Midbrain (tissue), 1 donor: ENCODE measurements at places on chromosomes 16 and 17.
A peak's percentile ranks its signal among the peaks of the same experiment; 100 is the strongest.

- no peak for DNase-seq
Observed at GRCh38 chr17:9928601-9929333, 23.7 kb upstream of the RCVRN start.

DNA sequence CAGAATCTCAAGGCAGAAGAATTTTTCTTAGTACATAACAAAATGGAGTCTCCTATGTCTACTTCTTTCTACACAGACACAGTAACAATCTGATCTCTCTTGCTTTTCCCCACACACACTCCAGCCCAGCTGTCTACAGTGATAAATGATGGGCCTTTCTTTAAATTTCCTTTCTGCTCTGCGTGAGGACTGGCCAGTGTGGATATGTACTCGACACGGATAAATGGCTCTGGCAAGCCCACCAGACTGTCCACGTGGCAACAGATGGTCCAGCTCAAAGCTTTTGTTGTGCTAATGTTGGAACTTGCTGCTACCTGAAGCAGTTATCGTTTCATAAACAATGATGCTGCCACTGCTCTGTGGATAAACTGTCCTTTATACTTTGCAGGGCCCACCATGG is 410.7 kb downstream of the TMEM114 start:
- DNase-seq, result no peak

- no peak for DNase-seq
Observed at GRCh38 chr17:55699181-55699860, 23.3 kb downstream of the TMEM100 start.

DNA sequence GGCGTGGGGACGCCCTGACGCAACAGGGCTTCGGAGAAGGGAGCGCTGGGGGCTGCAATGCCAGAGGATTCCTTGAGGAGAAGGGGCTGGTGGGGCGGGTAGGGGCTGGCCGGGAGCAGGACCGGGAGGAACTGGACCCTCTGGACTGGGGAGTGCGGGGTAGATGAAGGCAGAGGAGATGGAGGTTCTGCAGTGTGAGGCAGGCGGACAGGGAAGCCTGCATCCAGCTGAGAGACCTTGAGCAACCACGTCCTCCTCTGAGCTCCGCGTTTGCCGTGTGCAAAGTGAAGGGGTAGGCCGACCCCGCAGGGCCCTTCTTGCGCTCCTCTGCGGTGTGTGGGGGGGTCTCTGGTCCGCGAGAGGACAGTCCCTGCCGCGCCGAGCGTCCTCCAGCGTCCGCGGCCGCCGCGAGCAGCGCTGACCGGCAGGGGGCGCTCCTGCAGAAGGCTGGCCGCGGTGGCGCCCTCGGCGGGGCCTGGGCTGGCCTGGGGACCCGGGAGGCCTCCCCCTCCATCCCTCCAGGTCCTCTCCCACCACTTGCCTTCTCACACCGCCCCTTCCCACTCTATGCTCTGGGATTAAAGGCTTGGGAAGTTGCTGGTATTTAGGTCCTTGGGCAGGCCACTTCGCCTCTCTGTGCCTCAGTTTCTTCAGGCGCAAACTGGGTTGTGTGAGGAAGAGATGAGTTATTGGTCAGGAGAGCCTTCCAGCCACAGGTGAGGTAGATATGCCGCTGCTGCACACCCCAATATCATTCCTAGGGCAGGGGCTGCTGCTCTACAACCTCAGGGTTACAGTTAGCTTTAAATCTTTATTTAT is 9.6 kb upstream of the WNT9B start:
- DNase-seq, result no peak

- DNase-seq, result no peak
Observed at GRCh38 chr16:8663192-8664089, 11.0 kb upstream of the ABAT start.

GRCh38 chr17:58337600-58338453 is 9.2 kb upstream of the TSPOAP1 start:
- DNase-seq, result peak; percentile 14

DNA sequence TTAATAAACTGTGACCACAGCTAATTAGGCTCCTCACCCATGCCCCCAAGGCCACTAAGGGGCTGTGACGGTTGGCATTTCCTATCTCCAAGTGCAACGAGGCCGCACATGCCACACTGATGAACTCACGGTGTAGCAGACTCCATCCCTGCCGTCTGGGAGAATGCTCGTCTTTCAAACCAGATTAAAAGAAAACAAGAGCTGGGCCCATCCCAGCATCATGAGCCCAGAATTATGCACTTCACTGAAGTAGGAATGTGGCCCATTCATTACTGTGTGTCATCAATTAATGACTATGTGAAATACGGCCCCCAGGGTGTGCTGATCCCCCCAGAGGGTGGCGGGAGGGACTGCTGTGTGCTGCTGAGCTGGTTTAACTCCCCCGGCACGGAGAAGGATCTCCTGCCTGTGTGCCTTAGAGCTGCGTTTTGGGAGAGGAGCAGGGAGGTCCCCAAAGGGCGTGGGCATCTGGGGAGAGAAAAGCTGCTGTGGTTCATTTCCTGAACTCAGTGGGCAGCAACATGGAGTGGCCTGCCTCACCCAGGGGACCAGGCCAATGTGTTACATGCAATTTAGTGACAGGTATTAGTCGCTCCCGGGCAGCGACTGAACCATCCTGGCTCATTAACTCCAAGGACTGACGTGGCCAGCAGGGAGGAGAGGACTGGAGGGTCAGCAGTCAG is 194.5 kb downstream of the FOXL1 start:
- DNase-seq, result no peak

- no peak for DNase-seq
Observed at GRCh38 chr17:37802712-37803416, 58.0 kb upstream of the HNF1B start.

- DNase-seq, result no peak
Observed at GRCh38 chr16:28602529-28602928, 5.7 kb upstream of the SULT1A2 start.

DNA sequence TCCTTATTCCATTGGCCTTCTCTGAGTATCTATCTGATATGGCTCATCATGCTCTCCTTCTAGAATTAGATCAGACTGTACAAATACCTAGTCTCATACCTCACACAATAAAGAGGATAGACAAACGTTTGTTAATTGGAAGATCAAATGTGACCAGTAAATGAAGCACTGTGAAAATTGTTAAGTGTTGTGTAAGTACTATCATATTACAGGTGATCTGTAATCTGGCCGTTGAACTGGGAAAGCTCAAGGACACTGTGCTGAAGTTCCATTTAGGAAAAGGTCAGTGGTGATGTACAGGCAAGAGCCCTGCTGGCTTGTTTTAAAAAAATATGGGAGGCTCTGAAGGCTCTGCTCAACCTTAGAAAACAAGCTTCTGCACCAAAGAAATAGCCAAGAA is 38.5 kb upstream of the CORO6 start:
- no peak for DNase-seq
